ENCODE measurements at places on chromosomes 16 and 17.

- DNase-seq = no peak
These were observed 15.7 kb downstream of the CARHSP1 start for GRCh38 chr16:8853150-8853549.

DNA sequence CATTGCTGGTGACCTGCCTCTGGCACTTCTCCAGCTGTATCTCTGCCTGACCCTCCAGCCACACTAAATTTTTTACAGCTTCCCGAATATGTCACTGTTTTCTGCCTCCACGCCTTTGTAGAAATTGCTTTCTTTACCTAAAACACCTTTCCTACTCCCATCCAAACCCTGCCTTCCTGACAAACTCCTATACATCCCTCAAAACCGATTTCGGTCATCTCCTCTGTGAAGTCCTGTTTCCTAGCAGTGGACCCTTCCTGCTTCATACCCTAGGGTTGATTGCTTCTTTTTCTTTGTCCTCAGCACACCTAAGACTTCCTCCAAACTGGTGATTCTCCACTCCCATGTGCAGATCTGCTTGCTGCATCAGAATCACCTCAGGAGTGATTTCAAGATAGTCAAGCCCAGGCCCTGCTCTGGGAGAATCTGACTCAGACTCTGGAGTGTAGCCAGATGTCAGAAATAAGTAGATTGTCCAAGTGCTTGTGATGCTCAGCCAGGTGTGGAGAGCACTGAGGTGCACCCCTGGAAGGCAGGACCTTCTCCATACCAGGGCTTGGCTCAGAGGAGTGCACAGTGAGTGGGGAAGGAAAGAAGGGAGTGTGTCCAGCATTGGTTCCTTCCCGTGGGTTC is 184.2 kb downstream of the COPRS start:
- no peak for DNase-seq

DNA sequence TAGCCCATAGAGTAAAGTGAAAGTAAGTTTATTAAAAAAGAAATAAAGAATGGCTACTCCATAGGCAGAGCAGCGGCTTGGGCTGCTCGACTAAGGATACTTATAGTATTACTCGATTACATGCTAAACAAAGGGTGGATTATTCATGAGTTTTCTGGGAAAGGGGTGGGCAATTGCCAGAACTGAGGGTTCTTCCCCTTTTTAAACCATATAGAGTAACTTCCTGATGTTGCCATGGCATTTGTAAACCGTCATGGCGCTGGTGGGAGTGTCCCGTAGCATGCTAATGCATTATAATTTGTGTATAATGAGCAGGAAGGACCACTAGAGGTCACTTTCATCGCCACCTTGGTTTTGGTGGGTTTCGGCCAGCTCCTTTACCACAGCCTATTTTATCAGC is 13.3 kb upstream of the GAS7 start:
- DNase-seq = no peak

DNA sequence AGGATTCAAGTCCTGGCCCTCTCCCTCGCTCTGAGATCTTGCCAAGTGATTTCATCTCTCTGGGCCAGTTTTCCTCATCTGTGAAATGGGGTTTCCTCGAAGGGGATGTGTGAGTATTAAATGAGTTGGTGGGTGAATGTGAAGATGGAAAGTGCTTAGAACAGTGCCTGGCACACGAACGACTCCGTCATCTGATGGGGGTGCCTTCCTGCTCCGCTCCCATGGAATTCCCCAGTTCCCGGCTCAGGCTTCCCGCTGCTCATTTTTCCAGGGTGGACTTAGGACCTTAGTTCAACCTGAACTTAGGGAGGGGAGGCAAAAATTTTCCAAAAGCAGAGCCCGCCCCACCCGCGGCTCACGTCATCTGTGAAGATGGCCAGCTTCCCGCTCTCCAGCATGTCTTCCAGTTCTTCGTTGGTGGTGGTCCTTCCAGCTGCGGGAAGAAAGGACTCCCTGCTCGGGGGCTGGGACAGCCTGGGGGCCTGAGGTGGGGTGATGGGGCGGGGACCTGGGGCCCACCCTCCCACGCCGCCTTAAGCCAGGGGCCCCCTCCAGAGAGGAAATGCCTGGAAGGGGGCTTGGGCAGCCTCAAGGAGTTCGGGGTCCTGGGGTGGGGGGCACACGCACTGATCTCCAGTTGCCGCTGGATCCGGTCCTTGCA is 11.4 kb downstream of the HSD3B7 start:
- no peak for DNase-seq

GRCh38 chr17:15124746-15125145 is 140.4 kb downstream of the PMP22 start:
- no peak for DNase-seq

- no peak for DNase-seq
These were observed 12.6 kb upstream of the CLUH start for GRCh38 chr17:2723997-2724783.

DNA sequence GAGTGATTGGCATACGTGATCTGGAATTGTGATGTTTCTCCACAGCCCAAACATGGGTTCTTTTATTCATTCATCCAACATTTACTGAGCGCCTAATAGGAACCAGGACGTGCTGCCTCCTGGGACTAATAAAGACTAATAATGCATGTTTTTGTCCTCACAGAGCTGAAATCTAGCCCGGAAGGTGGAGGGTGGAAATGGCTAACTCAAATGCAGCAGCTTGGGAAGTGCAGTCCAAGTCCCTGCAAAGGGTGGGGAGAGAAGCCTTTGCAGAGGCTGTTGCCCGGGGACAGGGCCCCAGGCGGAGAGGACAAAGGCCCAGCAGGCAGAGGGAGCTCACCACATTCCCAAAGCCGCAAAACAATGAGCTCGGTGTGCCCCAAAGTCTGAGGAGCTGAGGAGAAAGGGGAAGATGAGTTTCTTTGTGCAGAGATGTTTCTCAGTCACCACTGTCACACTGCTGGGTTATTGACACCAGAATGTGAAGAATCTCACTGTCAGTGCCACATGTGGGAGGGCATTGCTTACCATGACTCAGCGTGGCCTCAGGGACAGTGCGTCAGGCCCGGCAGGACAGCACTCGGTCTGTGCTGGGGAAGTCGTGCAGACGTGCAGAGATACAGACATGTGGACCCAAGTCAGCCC is 118.2 kb upstream of the CHMP6 start:
- DNase-seq = no peak

- DNase-seq = no peak
These were observed 14.5 kb downstream of the SLC7A6OS start for GRCh38 chr16:68296291-68296690.

GRCh38 chr16:68283801-68284598 is 19.7 kb downstream of the SLC7A6 start:
- DNase-seq = no peak

DNA sequence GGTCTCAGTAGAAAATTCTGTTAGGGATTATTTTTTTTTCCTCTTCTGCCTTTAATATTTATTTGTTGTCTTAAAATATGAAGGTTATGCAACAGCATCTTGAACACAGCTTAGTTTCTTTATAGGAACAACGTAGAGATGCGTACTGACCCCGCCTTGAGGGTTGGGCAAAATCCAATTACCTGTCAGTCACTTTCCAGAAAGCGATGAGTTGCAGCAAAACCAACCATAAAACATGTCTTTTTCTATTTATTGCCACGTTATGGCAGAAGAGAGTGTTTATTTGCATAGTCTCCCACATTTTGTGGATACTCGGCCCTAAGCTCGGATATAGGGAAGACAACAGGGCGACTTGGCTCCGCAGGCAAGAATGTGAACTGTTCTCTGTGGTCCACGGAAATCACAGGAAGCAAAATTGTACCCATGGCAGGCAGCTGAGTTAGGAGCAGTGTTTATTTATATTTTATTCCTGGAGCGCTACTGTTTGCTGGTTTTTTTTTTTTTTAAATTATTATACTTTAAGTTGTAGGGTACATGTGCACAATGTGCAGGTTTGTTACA is 44.3 kb upstream of the CACNG5 start:
- no peak for DNase-seq

- no peak for DNase-seq
These were observed 19.3 kb upstream of the RAI1 start for GRCh38 chr17:17661834-17662385.

GRCh38 chr16:88747588-88748301 is 37.3 kb downstream of the PIEZO1 start:
- no peak for DNase-seq

DNA sequence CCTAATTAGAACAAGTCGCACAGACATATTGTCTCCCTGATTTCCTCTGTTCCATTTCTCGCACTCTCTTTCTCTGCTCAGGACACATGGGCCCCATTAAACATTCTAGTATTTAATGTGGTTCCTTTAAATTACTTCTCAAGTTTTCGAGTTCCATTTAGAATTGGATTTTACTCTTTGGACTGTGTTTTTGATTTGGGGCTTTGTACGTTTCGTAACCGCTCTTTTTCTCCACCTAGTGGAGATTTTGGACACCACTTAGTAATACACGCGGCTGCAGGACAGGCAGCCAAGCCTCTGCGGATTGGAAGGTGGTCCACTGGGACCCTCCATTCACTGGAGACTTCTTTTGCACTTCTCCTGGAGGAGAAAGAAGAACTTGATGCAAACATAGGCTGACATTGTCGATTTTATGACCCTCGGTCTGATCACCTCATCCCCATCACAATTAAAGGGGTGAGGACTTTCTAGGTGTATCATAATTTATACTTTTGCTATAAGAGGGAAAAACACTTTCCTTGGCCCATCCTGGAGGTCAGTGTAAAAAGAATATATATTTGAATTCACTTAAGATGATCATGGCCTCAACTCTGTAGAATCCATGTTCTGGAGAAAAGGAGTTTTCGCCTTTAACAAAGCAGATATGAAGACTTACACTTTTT is 85.7 kb downstream of the NOG start:
- DNase-seq = no peak

DNA sequence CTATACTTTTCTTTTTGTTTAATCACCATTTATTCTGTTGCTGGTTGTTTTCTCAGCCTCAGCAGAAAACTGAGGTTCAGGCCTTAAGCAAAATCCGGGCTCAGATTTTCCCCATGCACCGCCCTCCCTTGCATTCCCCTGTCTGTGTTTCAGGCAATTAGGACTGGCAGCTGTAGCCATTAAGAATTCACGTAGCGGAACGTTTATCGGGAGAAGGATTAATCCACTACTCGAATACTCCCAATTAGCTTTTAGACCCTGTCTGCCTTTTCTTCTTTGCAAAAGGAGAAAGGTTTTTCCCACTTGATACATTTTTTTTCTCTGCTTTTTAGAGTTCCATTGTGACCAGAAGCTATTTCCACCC is 173.1 kb downstream of the RPTOR start:
- DNase-seq = no peak

- no peak for DNase-seq
These were observed 89.1 kb downstream of the BCAS3 start for GRCh38 chr17:60766778-60767190.

DNA sequence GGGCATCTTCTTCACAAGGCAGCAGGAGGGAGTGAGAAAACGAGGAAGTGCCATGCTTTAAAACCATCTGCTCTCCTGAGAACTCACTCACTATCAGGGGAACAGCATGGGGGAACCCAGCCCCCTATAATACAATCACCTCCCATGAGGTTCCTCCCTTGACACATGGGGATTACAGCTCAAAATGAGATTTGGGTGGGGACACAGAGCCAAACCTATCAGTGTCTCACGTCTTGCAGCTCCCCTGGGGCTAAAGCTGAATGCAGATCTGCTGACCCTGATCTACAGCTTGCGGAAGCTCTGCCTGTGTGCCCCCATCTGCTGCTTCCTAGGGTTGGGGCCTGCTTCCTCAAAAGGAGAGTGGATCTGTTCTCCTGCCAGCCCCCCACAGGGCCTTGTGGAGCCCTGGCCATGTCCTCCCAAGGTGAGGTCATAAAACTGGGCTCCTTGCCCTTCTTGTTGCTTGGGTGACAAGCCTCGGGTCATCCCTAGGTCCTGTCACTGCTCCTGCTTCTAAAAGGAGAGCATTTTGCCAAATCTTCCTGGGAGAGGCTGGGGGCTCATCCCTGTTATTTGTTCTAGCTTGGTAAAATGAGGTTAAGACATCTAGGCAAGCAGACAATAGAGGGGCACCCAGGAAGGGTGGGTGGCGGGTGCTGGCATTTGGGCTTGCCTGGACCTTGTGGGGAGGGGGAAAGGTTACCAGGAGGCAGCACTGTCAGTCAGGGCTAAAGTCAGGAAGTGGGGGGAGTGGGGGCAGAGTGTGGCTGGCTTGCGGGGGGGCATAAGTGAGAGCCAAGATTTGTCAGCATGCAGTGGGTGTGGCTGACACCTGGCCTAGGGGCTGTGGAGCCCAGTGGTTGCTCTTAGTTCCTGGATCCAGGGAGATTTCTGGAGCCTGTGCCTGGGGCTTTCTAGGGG is 16.0 kb downstream of the KRT33A start:
- DNase-seq = no peak

- no peak for DNase-seq
These were observed 8.9 kb downstream of the CFAP20 start for GRCh38 chr16:58120234-58120633.

DNA sequence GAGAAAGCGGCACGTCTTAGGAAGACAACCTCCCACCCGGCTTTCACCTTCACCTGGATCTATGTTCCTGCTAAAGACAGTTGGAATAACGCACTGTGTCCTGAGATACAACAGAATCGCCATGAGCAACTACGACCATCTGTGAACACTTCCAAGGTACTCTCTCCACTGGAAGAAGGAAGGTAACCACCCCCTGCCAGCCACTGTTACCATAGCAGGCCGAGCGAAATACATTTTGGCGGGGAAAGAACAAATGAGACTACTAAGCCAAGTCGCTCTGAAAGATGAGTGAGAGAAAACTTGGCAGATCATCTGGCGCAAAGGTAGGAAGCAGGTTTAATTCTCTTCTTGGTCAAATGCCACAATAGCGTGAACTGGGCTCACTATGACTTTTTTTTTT is 9.8 kb downstream of the CRK start:
- no peak for DNase-seq

DNA sequence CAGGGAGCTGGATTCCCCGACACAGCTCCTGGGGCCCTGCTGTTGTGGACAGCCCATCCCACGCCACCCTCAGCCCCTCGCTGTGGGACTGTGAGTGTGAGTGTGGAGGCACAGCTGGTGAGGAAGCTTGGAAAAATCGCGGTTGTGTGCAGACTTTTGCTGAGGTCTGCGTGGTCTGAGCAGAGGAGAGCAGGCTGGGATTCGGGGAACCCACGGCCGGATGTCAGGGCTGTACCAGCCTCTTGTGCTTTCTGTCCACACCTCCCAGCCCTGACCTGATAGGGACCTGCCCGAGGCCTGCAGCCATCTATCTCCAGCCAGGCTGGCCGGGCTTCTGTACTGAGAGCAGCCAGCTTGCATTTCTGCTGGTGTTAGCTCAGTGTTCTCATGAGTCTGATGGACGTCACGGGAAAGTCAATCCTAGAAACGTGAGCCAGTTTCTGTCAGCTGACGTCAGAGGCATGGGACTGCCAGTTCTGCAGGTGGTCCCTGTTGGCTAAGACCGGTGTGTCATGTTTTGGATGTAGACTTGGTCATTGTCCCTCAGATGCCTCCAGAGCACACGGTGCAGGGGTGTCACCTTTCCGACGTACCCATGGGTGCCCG is 72.8 kb upstream of the ZNF750 start:
- no peak for DNase-seq

- DNase-seq = no peak
These were observed at the start of gene ASIC2 for GRCh38 chr17:33292981-33293867. Gene ASIC2, minus strand, starts transcription at chr17:33293295.

- DNase-seq = no peak
These were observed at the start of gene B3GNT9 for GRCh38 chr16:67150833-67151396. Gene B3GNT9, minus strand, starts transcription at chr16:67150998. Its CDS starts 513 bp downstream, at chr16:67150485.

Data from activated T-helper 1 cell treated with anti-CD3 and anti-CD28 coated beads, Interleukin-12 subunit alpha, Interleukin-12 subunit beta, Interleukin-2, Interleukin-4 antibody, amounts not matched to agents 30 ng/mL and 10 ng/mL and 1 ng/mL, durations not matched to agents 14 hours and 24 hours and 36 hours (primary cell).